Activated CD4-positive, alpha-beta T cell treated with anti-CD3 and anti-CD28 coated beads, Interleukin-2, amount 10 ng/mL, durations not matched to agents 7 days and 5 days (primary cell): ENCODE measurements at places on chromosomes 1 and 21. TPM values are rescaled to one million over a fixed set of nuclear protein-coding genes. Genes with fewer than 3 reads are reported as not detected.

- no peak overlapping the region for H3K4me3 ChIP-seq
- no peak for DNase-seq
- H3K27me3 ChIP-seq = no peaks in the 10 kb centered on the region
- no peaks in the 10 kb centered on the region for H3K36me3 ChIP-seq
- H3K4me1 ChIP-seq = no peaks in the 10 kb centered on the region
Observed at GRCh38 chr1:83077411-83077810, 921.5 kb downstream of the TTLL7 start.

GRCh38 chr1:39973503-39974135, 18.7 kb downstream of the MFSD2A start:
- no peak overlapping the region for H3K27ac ChIP-seq
- peaks cover 5% of the 10 kb centered on the region for H3K4me1 ChIP-seq
- H3K36me3 ChIP-seq = no peaks in the 10 kb centered on the region
- peak; percentile 80 for DNase-seq
- no peaks in the 10 kb centered on the region for H3K27me3 ChIP-seq

GRCh38 chr1:118085365-118085764, 99.7 kb downstream of the SPAG17 start:
- H3K36me3 ChIP-seq = no peaks in the 10 kb centered on the region
- H3K4me3 ChIP-seq = no peak overlapping the region
- H3K27me3 ChIP-seq = peaks cover 10% of the 10 kb centered on the region
- DNase-seq = no peak

GRCh38 chr21:28883931-28884330, 108.7 kb downstream of the LTN1 start:
- DNase-seq = no peak
- peaks cover 4% of the 10 kb centered on the region for H3K27me3 ChIP-seq
- H3K36me3 ChIP-seq = peaks cover 9% of the 10 kb centered on the region
- H3K4me3 ChIP-seq = peak overlapping the region; percentile 84
- peaks cover 19% of the 10 kb centered on the region for H3K4me1 ChIP-seq

GRCh38 chr21:41600556-41600955, 92.6 kb upstream of the TMPRSS2 start:
- no peaks in the 10 kb centered on the region for H3K4me1 ChIP-seq
- peaks cover 2% of the 10 kb centered on the region for H3K27me3 ChIP-seq
- no peak overlapping the region for H3K27ac ChIP-seq
- no peaks in the 10 kb centered on the region for H3K36me3 ChIP-seq

DNA sequence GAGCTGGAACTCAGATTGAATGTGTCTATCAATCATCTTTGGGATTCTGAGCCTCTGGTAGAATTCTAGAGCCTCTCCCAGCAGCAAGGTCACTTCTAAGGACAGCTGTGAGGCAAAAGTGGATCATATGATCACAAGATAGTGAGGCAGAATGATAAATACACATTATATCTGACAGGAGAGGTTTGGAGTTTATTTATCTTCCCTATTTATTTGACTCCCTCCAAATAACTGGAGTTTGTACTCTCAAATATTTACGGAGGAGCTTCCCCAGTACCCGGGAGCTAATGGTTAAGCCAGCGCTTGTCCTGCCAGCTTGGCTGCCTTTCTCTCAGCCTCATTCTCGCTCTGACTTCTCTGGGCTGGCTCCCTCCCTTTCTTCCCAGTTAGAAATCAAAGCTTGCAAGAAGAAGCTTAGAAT, 2.3 kb downstream of the HMGCS2 start:
- no peak for DNase-seq
- H3K4me1 ChIP-seq = no peaks in the 10 kb centered on the region
- peaks cover 46% of the 10 kb centered on the region for H3K27me3 ChIP-seq
- H3K36me3 ChIP-seq = no peaks in the 10 kb centered on the region
- no peak overlapping the region for H3K4me3 ChIP-seq

DNA sequence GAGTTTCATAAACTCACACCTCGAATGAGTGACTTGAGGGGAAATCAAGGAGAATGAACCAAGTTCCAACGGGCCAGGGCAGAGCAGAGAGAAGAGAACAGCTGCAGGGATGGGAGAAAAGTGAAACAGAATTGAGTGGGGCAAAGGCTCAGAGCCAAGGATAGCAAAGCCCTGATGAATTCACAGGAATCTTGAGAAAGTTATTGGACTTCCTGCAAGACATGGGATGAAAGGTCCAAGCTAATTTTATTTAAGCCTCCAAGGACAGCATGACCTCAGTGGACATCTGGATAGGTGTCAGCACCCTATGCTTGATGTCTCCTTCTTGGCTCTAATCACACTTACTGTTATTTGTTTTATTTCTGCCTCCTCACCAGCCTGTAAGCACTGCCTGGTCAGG, 43.0 kb upstream of the RAVER2 start:
- no peak for DNase-seq
- H3K27me3 ChIP-seq = peaks cover 2% of the 10 kb centered on the region
- H3K27ac ChIP-seq = no peak overlapping the region
- no peak overlapping the region for H3K4me3 ChIP-seq
- no peaks in the 10 kb centered on the region for H3K4me1 ChIP-seq

GRCh38 chr1:33424610-33425009, 6.3 kb downstream of the PHC2 start:
- peaks cover 2% of the 10 kb centered on the region for H3K4me1 ChIP-seq
- no peak overlapping the region for H3K27ac ChIP-seq
- H3K27me3 ChIP-seq = peaks cover 36% of the 10 kb centered on the region
- no peak overlapping the region for H3K4me3 ChIP-seq
- no peak for DNase-seq

DNA sequence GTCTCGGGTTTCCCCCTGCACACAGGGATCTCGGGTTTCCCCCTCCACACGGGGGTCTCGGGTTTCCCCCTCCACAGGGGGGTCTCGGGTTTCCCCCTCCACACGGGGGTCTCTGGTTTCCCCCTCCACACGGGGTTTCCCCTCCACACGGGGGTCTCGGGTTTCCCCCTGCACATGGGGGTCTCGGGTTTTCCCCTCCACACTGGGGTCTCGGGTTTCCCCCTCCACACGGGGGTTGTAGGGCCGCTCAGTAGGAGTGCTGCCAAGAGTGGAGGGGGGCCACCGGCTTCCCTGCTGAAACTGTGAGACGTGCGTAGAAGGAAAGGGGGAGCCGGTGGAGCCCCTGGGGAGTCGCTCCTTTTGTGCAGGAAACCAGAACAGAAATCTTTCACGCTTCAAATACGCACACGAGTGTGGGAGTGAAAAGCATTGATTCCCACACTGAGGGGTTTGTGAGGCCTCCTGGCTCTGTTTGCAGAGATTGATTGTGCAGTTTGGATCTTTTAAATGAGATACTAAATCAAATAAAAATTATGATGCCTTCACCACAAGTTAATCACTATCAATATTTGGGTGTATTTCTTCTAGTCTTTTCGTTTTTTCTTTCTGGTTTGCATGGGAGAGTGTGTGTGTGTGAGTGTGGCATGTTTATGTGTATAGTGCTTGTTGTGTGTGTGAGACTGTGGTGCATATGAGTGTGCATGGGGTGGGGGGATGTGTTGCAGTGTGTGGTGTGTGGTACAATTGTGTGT, 54.3 kb upstream of the TRAPPC10 start:
- DNase-seq = no peak
- H3K36me3 ChIP-seq = peaks cover 9% of the 10 kb centered on the region
- no peak overlapping the region for H3K4me3 ChIP-seq
- H3K27ac ChIP-seq = no peak overlapping the region
- H3K4me1 ChIP-seq = peaks cover 12% of the 10 kb centered on the region

- H3K36me3 ChIP-seq = no peaks in the 10 kb centered on the region
- H3K27me3 ChIP-seq = peaks cover 10% of the 10 kb centered on the region
- H3K4me3 ChIP-seq = no peak overlapping the region
- no peak overlapping the region for H3K27ac ChIP-seq
- no peak for DNase-seq
Observed at GRCh38 chr21:35909456-35910223, 150.7 kb downstream of the SETD4 start.

- H3K27ac ChIP-seq = peak overlapping the region; percentile 92
- no peaks in the 10 kb centered on the region for H3K27me3 ChIP-seq
- peak; percentile 57 for DNase-seq
- H3K36me3 ChIP-seq = peaks cover 8% of the 10 kb centered on the region
- H3K4me3 ChIP-seq = peak overlapping the region; percentile 48
- peaks cover 76% of the 10 kb centered on the region for H3K4me1 ChIP-seq
Observed at GRCh38 chr1:221777431-221778072, 35.7 kb upstream of the DUSP10 start.

DNA sequence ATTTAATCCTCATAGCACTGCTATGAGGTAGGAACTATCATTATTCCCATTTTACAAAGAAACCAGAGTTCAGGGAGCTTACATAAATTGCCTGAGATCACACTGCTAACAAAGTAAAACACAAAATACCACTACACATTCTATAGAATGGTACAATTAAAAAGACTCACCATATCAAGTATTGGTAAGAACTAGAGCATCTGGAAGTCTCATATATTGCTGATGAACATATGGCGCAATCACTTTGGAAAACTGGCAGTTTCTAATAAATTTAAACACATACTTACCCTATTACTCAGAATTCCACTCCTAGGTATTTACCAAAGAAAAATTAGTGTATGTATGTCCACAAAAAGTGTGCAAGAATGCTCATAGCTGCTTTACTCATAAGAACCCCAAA, 261.5 kb downstream of the RRAGC start:
- no peak overlapping the region for H3K4me3 ChIP-seq
- no peaks in the 10 kb centered on the region for H3K4me1 ChIP-seq
- no peak for DNase-seq
- peaks cover 22% of the 10 kb centered on the region for H3K27me3 ChIP-seq
- no peak overlapping the region for H3K27ac ChIP-seq

GRCh38 chr1:152679459-152679858, 4.4 kb downstream of the LCE2C start:
- H3K27me3 ChIP-seq = peaks cover 16% of the 10 kb centered on the region
- no peak overlapping the region for H3K4me3 ChIP-seq
- no peak for DNase-seq
- no peaks in the 10 kb centered on the region for H3K4me1 ChIP-seq

DNA sequence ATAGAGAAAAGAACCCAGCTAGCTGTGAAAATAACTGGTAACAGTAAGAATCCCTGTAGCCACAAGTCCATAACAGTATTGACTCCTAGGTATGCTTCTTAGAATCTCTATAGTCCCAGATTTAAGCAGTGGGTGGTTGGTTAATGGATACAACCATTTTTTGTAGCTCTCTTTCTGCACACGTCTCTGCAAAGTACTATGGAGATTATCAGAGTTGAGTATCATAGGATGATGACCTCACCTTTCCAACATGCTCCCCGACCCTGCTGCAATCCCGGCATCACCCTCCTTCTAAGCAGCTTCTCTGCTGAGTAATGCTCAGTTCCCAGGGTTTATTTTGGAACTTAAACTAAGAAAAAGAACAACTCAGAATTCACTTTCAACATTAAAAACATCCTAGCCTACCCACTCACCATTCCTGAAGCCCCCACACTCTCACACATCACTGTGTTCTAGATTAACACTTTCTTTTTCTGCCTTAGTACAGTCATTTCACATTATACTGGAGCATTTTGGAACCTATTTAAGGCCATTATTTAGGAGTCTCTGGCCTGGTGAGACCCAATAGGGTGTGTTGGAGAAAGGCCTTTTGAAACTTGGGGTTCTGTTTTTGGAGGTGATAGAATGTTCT, 2.7 kb downstream of the MLLT11 start:
- peaks cover 32% of the 10 kb centered on the region for H3K4me1 ChIP-seq
- peaks cover 16% of the 10 kb centered on the region for H3K36me3 ChIP-seq
- no peaks in the 10 kb centered on the region for H3K27me3 ChIP-seq
- no peak overlapping the region for H3K4me3 ChIP-seq
- DNase-seq = no peak

GRCh38 chr1:38207275-38207674, 160.7 kb upstream of the POU3F1 start:
- no peaks in the 10 kb centered on the region for H3K36me3 ChIP-seq
- H3K27ac ChIP-seq = no peak overlapping the region
- H3K4me1 ChIP-seq = no peaks in the 10 kb centered on the region
- H3K27me3 ChIP-seq = peaks cover 6% of the 10 kb centered on the region

- no peak for DNase-seq
- no peaks in the 10 kb centered on the region for H3K27me3 ChIP-seq
- H3K36me3 ChIP-seq = no peaks in the 10 kb centered on the region
- no peak overlapping the region for H3K27ac ChIP-seq
Observed at GRCh38 chr1:3441410-3441847, 13.0 kb upstream of the ARHGEF16 start.

DNA sequence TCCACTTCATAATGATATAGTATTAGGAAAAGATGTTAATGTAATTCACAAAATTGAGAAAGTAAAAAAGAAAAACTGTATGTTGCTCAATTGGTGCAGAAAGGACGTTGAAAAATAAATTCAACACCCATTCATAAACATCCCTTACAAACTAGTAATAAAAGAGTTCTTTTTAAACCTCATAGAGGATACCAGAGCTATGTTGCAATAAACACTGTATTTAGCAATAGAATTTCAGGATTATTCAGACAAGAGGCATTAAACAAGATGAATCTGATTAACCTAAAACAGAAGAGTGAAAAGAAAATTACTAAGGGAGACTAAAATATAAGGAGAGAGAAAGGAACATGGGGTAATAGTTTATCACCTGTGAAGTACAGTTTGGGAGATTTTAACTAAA, 154.8 kb downstream of the NTPCR start:
- H3K36me3 ChIP-seq = peaks cover 29% of the 10 kb centered on the region
- H3K4me3 ChIP-seq = no peak overlapping the region
- DNase-seq = no peak
- H3K27ac ChIP-seq = no peak overlapping the region

DNA sequence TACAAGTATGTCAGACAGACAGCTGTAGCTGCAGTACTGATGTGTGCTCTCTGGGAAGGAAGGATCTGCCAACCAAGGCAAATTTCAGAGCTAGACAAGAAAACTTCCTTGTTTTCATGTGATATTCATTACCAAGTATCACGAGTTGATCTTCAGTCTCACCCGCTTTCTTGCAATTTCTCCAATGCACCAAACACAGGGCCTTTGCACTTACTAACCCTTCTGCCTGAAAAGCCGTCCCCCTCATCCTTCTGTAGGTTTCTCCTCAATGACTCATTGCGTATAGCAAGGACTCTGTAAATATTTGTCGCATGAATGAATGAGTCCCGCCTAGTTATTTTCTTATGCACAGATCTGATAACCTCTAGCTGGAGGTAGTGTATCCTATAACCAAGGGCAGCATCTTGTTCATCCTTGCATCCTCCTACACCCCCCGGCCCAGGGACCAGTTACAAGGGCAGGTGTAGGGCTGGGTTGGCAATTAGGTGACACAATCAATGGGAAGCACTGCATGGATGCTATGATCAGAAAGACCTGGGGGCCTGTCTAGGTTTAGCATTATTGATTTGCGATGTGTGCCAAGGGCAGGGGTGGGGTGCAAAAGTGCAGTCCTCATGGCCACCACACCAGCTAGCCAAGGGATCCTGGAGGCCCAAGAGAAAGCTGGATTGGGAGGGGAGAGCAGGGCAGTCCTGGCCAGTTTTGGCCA, 51.4 kb upstream of the GPR157 start:
- H3K4me3 ChIP-seq = peak overlapping the region; percentile 89
- no peak overlapping the region for H3K27ac ChIP-seq
- H3K36me3 ChIP-seq = peaks cover 13% of the 10 kb centered on the region
- H3K27me3 ChIP-seq = peaks cover 22% of the 10 kb centered on the region

GRCh38 chr1:225818229-225818628, 8.3 kb downstream of the EPHX1 start:
- DNase-seq = no peak
- peaks cover 6% of the 10 kb centered on the region for H3K4me1 ChIP-seq
- H3K27ac ChIP-seq = no peak overlapping the region
- H3K4me3 ChIP-seq = no peak overlapping the region

Gene FCGR1A
- not detected for total RNA-seq

Gene GBP7
- not detected for total RNA-seq

Gene GUK1
- total RNA-seq = 207 TPM

Gene HFM1
- total RNA-seq = not detected

Gene TNNT2
- not detected for total RNA-seq

Gene EVA1B
- total RNA-seq = 7.3 TPM

Gene TINAGL1
- total RNA-seq = not detected

Gene OR6N1
- not detected for total RNA-seq

Gene PLA2G4A
- total RNA-seq = not detected

Gene CFHR2
- not detected for total RNA-seq

Gene TIMM17A
- total RNA-seq = 42.8 TPM
